Stimulated activated CD8-positive, alpha-beta memory T cell treated with anti-CD3 and anti-CD28 coated beads, Interleukin-7, amount 100 ng/mL, for 24 hours (primary cell): ENCODE measurements at places on chromosomes 2 and 18.

GRCh38 chr2:241568726-241569125 lies 10.2 kb downstream of the BOK start:
- DNase-seq = no peak

- DNase-seq = no peak
These were observed 372.2 kb downstream of the NYAP2 start for GRCh38 chr2:225771701-225772100.

DNA sequence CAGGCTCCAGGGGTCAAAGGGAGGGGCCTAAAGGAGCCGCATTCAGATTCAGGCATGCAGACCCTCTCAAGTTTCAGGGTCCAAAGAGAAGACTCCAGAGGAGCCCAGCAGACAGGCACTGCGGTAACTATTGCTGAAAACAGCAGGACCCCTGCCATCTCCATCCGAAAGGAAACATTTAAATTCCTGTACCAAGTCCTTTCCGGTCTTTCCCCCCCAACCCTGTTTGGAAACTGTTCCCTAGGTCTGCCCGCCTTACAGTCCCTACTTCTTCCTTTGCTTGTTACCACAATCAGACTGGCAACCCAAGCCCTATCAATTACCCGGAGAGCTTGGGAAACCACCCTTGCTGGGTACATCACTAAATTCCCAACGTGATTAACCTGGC lies 82.0 kb downstream of the DNMT3A start:
- DNase-seq = no peak

DNA sequence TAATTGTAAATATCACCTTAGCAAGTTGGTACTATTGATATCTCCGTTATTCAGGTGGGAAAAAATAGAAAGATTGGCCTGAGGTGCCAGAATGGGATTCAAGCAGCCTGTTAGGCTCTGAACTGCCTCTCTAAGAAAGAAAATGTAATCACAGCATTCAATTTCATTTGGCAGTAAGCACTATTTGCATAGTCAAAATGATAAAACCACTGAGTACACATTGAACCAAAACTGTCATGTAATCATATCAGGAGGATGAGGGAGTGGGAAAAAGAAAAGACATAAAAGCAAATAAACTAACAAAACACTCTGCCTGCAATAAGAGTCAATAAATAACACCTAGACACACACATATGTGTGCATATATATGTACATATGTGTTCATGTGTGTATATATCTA lies 103.9 kb upstream of the TACR1 start:
- no peak for DNase-seq

GRCh38 chr2:74017223-74017622 lies 32.5 kb downstream of the TET3 start:
- DNase-seq = no peak

DNA sequence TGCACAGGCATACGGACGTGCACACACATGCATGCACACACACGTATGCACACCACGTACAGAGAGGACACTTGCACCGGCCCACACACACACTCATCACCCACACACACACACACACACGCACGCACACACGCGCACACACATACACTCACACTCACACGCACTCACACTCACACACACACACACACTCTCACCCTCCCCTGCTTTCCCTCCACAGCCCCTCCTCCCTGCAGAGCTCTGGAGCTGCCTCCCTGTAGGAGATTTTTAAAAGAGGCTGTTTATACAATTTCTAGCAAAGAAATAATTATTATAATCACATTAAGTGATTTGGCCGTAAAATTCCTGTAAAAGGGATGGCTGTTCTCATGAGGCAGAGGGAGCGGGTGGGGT lies 36.5 kb upstream of the SNED1 start:
- no peak for DNase-seq
